Left forelimb (tissue), 1 donor: ENCODE measurements at places on chromosomes 12 and 14.

DNA sequence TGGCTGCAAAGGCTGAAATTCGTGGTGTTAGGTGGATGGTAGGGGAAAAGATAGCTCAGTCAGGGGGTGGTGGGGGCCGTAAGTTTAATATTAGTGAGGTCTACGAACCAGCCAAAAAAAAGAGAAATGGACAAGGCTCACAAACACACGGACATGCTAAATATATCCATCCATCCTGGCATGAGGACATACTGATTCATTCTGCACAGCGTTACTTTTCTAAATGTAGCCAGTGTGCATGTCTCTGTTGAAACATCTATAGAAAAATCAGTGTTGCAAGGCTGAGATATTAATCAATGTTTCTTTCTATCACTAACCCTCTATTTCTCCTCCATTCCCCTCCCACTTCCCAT is 150.6 kb downstream of the PIWIL1 start:
- DNase-seq, result no peak

- DNase-seq, result no peak
These were observed 347.7 kb upstream of the FLRT2 start for GRCh38 chr14:85182282-85182681.

- DNase-seq, result no peak
These were observed 4.8 kb upstream of the LMNTD1 start for GRCh38 chr12:25557830-25558436.

DNA sequence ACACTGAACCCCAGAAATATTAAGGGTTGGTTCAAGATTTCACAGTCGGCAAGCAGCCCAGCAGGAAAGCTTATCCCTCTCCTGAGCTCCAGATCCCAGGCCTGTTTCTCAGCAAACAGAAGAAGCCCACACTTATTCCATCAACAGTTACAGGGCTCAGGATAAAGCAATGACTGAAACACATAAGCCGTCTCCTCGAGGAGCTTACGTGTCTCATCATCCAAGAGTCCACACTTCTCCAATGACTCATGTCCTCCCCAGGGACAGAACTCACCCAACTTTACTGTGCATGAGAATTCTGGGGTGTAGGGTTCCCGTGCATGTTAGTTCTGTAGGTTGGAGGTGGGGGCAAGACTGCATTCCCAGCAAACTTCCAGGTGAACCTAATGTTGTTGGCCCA is 31.2 kb downstream of the GSC start:
- no peak for DNase-seq

GRCh38 chr14:103496776-103497175 is 25.9 kb downstream of the CKB start:
- DNase-seq, result no peak

GRCh38 chr12:2924019-2924418 is 33.3 kb downstream of the TULP3 start:
- DNase-seq, result no peak

DNA sequence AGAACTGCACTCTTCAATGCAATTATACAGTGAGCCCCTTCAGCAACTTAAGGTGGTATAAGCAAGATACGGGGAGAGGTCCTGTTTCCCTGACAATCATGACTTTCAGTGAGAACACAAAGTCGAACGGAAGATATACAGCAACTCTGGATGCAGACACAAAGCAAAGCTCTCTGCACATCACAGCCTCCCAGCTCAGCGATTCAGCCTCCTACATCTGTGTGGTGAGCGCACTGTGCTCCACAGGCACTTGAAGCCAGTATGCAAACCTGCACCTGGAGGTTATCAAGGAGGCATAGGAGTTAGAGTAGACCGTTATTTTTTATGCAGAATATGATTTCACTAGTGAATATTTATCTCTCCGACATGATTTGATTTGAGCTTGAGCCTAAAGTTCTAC is 152.2 kb upstream of the OR4E1 start:
- DNase-seq, result no peak

DNA sequence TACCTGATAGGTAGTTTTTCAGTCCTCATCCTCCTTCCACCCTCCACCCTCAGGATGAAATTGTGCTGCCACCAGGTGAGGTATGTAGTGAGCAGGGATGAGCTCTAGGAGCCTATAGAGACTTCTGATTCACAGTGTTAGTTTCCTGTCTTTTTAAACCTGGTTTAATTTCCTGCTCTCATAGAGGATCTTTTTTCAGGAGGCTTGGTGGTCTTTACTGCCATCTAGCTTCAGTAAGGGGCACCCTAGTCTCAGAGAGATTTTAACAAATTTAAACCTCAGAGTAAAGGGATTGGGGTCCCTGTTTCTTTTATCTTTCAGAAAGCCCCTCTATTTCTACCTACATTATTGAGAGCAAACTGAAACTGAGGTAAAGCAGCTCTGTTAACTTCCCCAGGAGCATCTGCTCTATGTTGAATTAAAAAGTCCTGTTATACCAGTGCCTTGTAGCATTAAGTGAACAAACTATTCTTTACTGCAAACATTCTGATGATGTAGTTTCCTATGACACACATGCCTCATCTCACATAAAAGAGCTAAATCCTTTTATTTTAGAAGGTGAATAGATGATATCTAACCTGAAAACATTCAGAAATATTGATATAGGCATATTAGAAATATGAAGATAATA is 172.2 kb upstream of the DDHD1 start:
- DNase-seq, result no peak

GRCh38 chr12:59600171-59600570 is 4.3 kb downstream of the SLC16A7 start:
- no peak for DNase-seq

DNA sequence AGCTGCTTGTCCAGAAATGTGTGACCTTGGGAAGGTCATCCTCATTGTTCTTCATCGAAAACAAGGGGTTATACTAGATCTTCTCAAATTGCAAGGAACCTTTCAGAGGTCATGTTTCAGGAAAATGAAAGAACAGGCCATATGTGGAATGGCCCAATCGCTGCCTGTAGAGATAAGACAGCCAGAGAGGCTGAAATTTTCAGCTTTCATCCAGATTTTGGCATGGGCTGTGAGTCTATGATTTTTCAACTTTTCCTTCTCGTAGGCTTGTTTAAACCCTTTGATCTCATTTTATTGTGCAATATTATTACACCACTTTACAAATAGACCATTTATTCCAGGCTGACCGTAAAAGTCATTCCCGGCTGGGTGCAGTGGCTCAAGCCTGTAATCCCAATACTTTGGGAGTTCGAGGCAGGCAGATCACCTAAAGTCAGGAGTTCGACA is 17.1 kb upstream of the ATXN2 start:
- DNase-seq, result no peak

DNA sequence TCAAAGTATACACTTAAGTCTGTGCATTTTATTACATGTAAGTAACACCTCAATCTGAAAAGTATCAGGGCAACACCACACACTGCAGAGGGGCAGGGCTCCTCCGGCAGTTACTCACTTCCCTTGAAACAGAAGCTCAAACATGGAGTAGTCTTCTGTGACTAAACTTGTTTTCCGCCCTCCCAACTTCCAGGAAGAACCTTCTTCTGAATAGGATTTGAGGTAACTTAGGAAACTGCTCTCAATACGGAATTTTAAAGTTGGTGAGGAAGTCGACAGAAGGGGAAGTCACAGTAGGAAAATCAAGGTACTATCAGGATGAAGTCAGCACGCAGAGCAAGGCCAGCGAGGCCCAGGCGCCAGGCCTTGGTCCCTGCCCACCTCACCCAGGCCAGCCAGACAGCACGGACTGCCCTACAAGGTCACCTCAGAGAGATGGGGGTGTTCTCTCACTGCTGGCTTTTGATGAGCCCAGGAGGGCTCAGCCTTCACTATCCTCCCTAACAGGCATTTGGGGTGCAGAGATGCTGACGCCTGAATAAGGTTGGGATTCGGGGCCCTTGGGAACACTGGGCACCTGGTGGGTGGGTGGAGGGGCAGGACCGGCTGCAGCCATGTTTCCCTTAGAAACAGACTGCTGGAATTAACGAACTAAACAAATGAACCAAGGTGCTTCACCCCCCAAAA is 5.8 kb downstream of the ANKRD9 start:
- DNase-seq, result peak; percentile 58

- no peak for DNase-seq
These were observed 34.0 kb upstream of the ALG10 start for GRCh38 chr12:33988197-33988805.

- no peak for DNase-seq
These were observed 58.3 kb downstream of the ESRRB start for GRCh38 chr14:76434220-76434619.

DNA sequence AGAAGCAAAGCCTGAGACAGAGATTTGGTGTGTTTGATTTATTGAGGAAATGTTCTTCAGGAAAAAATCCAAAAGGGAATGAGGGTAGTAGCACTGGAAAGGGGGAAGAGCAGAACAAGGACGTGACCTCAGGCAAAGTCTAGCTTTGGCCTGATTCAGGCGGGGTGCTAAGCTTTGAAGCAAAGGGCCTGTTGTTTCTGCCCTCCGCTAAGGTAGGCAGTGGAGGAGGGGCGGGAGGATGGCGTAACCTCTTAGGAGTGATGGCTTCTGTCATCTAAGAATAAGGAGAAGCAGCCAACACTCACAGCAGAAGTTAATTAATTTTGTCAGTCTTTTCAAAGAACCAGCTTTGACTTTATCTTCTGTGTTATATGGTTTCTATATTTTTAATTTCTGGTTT is 20.4 kb downstream of the ABHD12B start:
- DNase-seq, result no peak

DNA sequence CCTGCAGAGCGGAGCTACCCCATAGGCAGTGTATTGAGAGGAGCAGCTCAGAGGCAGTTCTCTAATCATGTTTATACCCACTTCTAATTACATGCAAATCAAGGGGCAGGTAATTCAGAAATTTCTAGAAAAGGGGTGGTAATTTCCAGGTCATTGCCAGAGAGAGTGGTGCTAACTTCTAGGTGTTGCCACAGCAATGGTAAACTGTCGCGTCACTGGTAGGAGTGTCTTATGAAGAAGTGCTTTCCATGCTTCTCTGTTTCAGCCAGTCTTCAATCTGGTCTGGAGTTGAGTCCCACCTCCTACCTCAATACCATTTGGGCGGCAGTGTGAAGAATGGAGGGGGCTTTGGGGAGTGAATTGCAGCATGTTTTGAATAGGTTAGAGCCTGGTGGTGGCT is 8.5 kb upstream of the AMN1 start:
- no peak for DNase-seq

- no peak for DNase-seq
These were observed 18.4 kb downstream of the PIGH start for GRCh38 chr14:67581643-67582042.

- DNase-seq, result no peak
These were observed 544.4 kb upstream of the TMEM132C start for GRCh38 chr12:127722611-127723010.

DNA sequence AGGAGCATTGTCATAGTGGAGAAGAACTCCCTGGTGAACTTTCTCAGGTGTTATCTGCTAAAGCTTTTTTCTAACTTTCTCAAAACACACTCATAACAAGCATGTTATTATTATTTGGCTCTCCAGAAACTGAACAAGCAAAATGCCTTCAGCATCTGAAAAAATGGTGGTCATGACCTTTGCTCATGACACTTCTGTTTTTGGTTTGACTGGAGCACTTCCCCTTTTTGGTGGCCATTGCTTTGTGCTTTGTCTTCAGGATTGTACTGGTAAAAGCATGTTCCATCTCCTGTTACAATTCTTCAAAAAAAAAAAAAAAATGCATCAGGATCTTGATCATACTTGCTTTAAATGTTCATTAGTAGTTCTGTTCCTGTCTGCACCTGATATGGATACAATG is 1241.6 kb upstream of the USP15 start:
- no peak for DNase-seq

GRCh38 chr12:122403115-122403770 is 19.2 kb downstream of the CLIP1 start:
- DNase-seq, result no peak

GRCh38 chr12:83197483-83197914 is 510.8 kb downstream of the TMTC2 start:
- no peak for DNase-seq

DNA sequence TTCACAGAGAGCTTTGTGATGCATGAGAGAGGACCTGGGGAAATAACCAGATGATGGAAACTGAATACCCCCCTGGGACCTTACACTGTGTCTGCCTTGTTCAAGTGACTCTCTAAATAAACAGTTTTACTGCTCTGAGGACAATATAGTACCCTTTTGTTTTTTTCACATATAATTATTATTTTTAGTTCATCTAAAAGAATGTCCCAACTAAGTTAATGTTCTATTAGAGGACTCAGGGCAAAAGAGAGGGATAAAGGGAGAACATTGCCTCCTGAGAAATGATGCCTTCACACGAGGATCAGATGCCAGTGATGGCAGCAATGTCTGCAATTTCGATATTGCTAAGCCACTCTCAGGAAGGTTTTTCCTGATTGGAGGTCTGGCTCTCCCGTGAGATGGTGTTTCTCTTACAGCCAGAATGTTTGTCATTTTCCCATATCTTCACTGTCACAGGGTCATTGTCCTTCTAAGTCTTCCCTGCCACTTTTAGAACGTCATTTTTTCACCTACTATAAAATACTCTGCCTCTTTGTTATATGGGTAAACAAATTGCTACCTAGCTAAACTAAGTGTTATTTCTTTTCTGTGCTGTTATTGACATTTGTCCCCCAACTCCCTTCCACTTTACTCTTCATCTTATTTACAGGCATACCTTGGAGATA is 201.6 kb downstream of the RAD51B start:
- DNase-seq, result no peak

DNA sequence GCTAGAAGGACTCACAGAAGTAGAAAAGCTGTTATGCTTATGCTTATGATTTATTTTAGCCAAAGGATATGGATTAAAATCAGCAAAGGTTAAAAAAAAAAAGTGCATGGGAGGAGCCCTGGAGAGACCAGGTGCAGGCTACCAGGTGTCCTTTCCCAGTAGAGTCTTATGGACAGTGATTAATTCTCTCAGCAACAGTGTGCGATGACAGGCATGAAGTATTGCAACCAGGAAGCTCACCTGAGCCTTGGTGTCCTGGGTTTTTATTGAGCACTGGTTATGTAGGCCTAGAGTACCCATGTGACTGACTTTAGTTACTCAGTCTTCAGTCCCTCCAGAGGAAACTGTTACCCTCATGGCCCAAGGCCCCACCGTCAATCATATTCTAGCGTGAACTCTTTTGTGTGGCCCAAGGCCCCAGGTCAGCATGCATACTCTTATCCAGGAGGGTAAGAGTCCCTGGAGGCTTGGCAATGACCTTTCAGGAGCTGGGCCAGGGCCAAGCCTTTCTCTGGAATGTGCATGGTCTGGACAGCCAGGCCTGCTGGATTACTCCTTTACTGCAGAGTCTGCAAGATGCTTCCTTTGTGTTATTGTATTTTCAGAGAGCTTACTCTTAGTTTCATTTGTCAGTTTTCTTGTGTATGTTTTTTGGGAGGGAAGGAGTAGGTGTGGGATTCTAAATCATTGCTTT is 69.6 kb upstream of the RD3L start:
- DNase-seq, result no peak

- DNase-seq, result no peak
These were observed 627 bp downstream of the TESC start for GRCh38 chr12:117098361-117099217.

GRCh38 chr14:51095854-51096823 is 1.2 kb upstream of the TRIM9 start:
- DNase-seq, result no peak
